Endothelial cell (in vitro differentiated cells): ENCODE measurements at places on chromosomes 12 and 14.

GRCh38 chr12:124438437-124439056, 128.9 kb downstream of the NCOR2 start:
- no peak for DNase-seq

DNA sequence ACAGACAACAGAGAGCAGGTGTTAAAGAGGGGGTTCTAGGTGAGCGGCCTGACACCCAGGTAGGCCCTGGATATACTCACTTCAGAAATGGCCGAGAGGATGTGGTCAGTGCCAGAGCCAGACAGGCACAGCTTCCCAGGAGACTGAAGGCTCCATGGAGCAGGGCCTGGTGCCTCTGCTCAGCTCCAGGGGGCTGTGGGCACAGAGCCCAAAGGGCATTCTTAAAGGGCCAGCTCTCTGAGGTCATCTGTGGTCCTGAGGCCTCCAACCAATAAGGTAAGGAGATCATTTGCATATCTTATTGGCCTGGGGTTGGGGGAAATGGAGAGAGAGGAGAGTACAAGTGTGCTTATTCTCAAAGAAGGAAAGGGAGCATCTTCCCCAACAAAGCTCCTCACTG, 9.7 kb upstream of the PCK2 start:
- no peak for DNase-seq

DNA sequence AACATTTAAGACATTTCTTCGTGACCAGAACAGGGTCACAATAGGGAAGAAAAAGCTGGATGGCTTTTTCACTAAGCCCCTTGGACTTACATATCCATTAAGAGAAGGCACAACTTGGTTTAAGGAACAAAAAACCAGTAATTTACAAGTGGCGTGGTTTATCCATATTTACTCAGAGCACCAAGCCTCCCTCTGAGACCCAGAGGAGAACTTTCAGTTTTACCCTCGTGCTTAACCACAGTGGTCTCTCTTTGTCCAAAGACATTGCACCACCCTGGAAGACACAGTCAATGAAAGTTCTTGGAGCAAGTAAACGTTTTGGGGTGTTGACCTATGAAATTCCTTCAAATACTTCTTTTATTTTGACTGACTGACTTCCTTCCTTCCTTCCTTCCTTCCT, 52.5 kb downstream of the SSPN start:
- no peak for DNase-seq

DNA sequence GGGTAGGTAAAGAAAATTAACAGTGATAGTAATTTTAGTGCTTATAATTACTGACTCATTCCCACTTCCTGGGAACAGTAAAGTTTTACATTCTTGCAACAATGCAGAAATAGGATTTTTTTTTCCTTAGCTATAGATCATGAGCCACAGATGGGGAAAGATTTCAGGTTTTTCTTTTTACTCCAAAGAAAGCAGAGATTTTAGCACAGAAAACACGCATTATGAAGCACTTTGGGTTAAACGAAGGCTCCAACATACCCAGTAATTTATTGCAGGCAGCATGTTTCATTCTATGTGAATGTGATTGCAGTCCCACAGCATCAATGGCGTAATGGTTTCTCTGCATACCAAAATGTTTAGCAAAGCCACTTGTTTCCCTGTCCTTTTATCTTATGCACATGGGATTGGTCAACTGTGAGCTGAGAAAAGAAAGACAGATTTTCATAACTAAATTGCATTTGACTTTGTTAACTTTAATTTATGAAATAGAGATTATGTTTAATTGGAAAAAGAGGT, 124.6 kb upstream of the E2F7 start:
- no peak for DNase-seq

DNA sequence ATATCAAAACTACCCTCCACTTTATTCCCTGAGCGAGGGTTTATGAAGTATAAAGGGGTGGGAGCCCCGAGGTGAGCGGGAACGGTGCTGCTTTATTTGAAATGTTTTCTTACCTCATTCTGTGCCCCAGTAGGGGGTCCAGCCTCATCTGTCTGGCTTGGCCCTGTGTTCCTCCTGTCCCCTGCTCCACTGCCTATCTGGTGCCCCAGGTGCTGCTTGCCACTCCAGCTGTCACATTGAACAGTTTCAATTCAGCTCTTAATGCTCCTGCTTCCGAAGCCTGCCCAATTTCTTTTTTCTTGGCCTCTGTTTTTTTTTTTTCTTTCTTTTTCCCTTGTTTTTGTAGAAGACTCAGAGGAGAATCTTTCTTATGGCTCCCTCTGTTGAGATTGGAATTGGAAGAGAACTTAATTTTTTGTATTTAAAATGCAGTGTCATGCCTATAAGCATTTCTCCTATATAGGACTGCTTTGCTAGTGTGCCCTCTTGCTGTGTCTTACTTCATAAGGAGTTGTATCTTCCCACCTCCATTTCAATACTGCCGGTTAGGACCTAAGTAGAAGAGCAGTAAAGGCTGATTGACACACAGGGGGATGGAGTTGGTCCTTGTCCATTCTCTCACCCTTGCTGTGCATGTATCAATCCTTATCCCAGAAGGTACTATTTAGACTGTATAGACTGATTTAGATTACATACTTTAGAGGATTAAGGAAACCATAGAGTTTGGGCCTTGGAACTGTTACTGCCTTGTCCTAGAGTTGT, 2.3 kb downstream of the ATXN7L3B start:
- DNase-seq, result no peak

DNA sequence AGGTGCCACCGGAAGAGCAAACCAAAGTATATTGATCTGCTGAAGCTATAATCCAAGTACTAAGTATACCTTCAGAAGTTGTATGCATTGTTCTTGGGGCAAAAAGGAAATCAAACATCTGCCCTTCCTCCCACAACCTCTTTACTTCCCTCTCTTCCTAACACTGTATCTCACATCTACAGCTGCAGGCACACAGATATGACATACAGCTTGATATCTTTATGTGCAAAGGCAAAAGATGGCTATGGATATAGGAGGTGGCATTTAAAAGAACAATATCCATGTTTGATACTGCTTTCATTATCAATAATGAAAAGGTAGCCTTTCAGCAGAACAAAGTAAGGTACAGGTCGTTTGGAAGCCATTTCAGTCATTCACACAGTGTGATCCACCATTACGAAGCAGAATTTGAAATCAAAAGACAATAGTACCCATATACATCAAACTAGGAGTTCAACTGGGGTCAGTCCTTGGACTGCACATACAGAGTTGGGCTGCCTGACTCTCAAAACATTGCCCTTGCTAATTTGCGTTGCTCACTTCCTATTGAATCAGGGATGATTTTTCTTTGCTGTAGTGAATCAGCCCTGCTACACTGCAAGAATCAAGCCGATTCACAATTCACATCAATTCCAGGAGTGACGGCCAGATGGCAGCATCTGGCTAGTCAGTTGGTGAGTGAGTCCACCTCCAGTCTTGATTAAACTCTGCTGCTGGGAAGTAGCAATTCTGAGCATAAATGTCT, 8.9 kb downstream of the ANG start:
- DNase-seq, result peak; percentile 74

DNA sequence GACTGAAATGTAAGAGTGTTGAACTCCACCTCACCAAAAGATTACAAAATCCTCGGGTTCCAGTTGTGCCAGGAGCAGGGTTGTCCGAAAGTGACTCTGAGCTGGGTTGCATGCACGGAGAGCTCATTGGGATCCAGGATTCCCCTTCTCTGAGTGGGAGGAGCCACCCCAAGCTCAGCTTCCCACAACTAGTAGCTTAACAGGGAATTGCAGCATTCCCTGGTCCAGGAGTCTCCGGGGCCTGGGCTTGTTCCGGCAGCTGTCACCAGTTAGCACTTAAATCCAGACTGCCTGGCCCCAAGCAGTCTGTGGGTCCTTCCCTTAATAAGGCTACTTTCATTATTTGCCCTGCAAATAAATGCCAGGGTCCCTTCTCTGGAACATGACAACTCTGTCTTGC, 50.1 kb downstream of the CD9 start:
- no peak for DNase-seq

DNA sequence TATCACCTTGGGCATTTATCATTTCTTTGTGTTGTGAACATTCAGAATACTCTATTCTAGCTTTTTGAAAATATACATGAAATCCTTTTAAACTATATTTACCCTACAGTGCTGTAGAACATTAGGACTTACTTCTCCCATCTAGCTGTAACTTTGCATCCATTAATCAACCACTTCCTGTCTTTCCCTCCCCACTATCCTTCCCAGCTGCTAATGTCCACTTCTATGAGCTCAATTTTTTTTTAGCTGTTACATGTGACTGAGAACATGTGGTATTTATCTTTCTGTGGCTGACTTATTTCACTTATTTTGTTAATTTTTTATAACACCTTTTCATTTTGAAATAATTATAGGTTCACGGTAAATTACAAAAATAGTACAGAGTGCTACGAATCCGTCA, 136.0 kb downstream of the LMNTD1 start:
- no peak for DNase-seq

DNA sequence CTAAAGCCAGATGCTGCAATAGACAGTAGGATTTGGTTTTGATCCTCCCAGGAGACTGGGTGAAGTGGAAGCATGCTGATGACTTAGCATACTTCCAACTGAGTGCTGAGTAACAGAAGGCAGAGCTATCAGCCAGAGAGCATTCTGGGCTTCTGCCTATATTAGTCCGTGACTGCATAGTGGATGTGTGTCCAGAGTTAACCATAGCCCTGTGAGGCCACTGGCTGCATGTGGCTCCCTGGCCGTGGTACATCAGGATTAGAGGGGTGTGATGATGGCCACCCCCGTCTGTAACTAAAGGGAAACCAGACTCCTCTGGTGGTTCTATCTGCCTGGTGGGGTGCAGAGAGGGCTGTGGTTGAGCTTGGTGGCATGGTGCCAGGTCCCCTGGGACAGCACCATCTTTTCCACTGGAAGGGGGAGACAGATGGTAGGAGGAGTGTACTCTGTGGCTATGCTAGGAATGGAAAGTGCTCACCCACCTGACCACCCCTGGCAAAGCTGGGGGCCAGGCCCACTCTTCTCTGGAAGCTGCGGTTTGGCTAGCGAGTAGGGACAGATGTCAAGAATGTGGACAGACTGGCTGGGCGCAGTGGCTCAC, 27.4 kb downstream of the ABCD4 start:
- DNase-seq, result no peak

DNA sequence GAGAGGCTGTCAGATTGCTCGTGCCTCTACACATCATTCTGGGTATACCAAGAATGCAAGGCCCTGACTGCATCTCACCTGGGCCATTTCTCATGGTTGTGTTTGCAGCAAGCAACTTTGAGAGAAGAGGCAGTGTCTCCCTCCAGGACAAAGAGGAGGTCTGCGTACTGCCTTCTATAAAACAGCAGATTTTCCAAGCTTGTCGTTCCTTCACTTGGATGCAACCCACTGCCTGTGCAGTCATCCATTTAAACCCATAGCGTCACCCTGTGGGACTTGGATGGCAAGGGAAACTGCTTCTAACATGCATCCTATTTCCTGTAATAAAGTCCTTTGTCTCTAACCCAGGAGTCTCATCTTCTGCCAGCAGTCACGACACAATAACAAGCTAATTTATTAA, 1.3 kb downstream of the POMT2 start:
- DNase-seq, result no peak

DNA sequence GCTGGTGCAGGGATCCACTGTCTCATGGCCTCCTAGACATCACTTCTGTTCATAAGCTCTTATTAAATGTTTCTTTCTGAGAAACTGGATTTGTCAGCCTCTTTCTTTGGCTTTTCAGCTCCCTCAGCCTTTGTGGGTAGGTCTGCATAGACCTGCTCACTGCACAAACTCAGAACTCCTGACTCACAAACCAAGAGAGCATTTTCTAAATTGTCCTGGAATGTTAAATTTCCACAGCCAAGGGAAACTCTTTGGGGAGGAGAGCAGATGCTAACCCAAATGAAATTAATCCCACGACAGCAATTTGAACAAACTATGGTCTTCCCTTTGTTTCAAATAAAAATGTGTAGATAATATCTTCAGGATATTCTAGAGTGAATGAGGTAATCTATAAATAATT, 19.5 kb upstream of the CERS5 start:
- no peak for DNase-seq

DNA sequence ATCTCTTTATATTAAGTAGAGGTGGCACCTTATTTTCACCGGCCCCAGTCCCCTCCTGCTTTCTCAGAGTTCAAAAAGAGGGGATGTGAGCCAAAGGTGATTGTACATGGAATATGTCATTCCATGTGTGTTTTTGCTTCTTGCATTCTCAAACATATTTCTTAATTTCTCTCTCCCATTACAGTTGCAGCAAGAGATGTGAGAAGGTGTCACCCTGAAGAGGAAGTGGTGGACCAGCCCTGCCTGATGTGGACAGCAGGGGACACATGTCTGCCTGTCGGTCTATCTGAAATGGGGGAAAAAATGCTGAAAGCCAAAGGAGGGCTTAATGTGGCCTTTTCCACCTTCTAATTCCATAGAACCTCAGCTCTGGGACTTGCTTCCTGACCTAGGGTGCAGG, 1.9 kb upstream of the FOXN3 start:
- no peak for DNase-seq

GRCh38 chr12:121536054-121536898, 44.5 kb downstream of the KDM2B start:
- peak; percentile 53 for DNase-seq

DNA sequence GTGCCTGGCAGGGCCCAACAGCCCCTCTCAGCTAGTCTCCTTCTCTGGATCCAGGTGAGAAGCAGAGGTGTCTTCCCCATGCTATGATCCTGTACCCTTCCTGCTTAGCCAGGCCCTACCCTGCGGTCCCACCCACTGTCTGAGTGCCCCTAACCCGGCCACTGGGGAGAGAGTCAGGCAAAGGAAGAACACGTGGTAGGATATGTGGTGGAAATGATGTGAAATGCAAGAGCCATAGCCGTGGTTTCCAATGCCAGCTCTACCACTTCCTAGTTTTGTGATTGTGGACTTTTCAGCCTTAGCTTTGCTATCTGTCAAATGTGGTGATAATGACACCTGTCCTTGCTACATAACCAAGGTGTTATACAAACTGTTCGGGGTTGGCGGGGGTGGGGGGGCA, 15.8 kb downstream of the KRT2 start:
- DNase-seq, result no peak

DNA sequence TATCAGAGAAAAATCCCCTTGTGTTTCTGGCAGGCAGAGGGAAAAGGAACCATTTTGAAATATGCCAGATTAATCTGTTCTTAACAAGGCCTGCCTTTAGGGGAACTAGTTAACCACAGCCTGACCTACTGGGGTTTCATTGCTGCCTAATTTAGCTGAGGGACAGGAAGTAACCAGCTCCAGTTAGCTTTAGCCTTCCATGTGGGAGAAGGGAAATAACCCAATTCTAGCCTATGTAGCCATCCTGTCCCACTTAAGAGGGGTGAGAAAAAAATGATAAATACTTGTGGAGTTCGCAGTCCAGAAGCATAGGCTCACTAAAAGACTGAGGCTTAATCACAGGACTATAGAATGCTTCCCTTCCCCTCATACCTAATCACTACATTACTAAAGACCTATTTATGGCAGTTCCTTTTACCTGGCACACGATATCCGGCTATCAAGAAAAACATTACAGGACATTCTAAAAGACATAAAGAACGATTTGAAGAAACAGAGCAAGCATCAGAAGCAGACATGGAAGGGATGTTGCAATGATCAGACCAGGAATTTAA, 22.8 kb downstream of the COX8C start:
- no peak for DNase-seq
